ENCODE measurements at places on chromosomes 1 and 21.
A peak's percentile ranks its signal among the peaks of the same experiment; 100 is the strongest.

GRCh38 chr21:32392880-32393676 lies at the start of gene URB1:
Gene URB1, minus strand, starts transcription at chr21:32393012. Its CDS starts 102 bp downstream, at chr21:32392910.
- peak; percentile 96 for DNase-seq

GRCh38 chr1:246128494-246129069 lies 378.5 kb downstream of the SMYD3 start:
- no peak for DNase-seq

DNA sequence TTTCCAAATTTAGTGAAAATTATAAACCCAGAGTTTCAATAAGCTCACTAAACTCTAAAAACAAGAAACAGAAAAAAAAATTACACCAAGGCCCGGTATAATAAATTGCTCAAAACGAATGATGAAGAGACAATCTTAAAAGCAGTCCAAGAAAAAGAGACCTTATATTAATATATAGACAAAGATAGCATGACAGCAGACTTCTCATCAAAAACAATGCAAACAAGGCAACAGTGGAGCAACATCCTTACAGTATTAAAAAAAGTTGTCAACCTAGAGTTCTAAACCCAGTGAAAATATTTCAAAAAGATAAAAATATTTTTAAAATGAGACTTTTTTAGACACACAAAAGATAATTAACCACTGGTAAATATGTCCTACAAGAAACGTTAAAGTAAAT lies 46.7 kb downstream of the KIFAP3 start:
- no peak for DNase-seq

GRCh38 chr1:50915621-50916020 lies 44.4 kb downstream of the FAF1 start:
- no peak for DNase-seq

- no peak for DNase-seq
Observed at GRCh38 chr1:229407206-229408026, 26.5 kb downstream of the ACTA1 start.

DNA sequence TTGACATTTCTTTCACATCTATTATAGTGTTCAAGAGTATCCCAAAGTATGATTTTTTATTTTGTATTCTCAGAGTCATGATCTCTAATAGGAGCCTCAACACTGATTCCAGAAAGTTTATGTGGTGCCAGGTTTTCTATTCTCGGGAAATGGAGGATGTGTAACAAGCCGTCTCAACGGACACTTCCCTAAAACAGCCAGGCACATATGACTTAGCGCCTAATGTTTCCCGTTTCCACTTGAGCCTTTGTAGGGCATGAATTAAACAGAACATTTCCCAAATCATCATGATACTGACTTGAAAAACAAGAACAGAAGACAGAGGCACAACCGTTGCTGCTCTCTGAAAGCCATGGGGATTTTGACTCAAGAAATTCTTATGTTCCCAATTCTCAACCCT lies 8.0 kb downstream of the CYYR1 start:
- no peak for DNase-seq

GRCh38 chr1:89939059-89939570 lies 55.8 kb upstream of the ZNF326 start:
- peak; percentile 88 for DNase-seq

DNA sequence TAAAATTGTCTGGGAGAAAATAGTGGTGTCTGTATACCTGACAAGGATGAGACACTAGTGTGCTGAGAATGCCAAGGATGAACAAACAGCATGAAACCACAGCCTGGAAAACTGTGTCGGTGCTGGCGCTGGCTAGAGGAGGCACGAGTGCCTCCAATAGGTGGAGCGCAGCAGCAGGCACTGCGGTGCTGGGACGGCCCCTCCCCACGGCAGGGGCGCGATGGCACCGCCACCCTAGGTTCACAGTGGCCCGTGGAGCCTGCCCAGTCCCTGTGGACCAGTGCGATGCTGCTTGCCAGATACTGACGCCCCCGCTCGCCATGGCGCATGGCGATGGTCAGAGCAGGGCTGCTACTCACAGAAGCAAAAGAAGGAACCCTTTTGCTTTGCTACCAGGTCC lies 6.8 kb downstream of the CFAP410 start:
- DNase-seq = no peak

DNA sequence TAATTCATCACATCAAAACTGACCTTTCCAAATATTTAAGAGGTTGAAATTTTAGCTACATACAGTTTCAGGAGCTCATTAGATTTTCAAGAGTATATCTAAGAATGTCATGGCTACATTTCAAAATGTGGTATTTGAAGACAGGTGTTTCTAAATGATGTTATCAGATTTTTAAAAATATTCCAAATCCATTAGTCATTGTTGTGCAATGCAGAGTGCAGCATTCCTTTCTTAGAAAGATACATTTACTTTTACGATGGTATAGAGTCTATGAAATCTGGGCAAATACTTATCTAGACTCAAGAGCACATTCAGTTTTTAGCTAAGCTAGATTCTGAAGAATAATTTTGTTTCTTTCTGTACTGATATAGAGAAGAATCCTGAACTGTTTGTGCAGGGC lies 230.3 kb downstream of the CHRM3 start:
- DNase-seq = no peak

- no peak for DNase-seq
Observed at GRCh38 chr1:40664167-40664537, 1.3 kb downstream of the RIMS3 start.

DNA sequence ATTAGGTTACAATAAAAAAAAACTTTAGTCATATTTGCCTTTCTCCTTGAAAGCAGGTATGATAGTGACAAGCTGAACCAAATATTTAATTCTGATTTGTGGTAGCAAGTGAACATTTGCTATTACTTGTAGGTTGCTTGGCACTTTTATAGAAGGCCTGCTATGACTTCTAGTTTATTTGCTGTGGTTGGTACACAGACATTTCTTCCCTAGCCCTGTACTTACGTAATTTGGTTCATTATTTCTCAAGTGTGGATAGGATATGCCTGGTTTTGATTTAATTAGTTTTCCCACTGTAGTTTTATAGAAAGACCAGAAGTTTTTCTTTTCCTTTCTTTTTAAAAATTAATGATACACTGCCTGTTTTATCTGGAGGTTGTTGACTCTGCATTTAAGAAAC lies 55.9 kb downstream of the PPP2R5A start:
- no peak for DNase-seq

DNA sequence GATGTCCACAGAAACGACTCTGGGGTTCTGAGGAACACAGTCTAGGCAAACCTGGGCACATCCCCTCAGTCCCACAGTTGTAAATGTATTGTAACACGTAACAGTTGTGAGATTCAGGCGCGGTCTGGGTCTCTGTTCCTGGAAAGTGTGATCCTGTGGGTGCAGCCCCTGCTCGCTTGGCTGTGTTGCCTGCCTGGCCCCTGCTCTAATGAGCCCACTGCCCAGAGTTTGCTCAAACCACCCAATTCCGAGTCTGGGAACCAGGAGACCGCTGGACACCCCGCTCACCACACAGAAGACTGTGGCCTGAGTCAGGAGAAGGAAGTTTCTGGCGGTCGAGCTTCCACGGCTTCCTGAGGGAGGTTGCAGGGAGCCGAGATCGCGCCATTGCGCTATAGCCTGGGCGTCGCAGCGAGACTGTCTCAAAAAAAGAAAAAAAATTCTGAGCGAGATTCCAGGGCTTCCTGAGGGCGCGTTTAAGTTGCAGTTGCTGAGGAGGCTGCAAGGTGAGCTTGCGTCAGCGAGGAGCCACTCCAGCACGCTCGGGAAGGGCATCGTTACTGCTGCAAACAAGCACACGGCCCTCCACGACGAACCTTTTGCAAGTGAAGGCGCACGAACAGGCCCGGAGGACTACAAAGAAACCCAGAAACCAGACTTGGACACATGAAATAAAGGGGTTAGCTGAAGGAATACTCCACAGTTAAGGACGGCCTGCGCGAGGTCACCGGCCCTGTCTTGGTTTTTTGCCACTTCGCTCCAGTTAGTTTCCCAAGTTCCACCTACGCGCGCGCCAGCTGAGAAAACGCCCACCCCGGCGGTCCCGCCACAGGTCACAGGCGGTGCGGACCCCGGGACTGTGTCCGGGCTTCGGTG lies 1.1 kb downstream of the C21orf58 start:
- no peak for DNase-seq

DNA sequence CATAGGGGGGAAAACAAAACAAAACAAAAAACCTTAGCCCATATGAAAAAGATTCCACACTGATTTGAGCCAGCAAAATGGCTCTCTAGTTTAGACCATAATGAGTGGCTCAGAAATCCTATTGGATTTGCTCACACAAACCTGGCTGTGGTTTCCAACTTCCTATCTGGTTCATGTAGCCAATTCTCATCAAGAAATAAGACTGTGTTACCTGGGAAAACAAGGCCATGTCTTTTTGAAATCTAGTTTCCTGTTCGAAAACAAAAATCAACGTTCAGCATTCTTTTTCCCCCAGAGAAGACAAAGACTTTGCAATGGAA lies 69.2 kb downstream of the TBX15 start:
- no peak for DNase-seq

DNA sequence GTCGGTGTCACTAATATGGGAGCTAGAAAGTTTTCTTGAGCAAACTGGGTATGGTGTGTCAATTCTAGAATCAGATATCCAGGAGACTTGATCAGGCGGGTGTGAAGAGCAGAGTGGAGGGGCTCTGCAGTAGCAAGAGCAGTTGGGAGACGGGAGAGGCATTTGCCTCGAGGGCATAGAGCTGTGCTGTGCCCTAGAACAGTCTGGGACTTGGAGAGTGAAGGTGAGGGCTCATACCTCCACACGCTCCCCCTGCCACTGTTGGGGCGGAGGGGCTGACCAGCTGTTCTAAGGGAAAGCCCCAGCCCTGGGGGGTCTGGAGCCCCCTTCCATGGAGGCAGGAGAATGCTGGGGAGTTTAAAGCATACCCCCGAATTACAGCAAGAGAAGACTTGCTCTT lies 33.8 kb downstream of the SIM2 start:
- no peak for DNase-seq

DNA sequence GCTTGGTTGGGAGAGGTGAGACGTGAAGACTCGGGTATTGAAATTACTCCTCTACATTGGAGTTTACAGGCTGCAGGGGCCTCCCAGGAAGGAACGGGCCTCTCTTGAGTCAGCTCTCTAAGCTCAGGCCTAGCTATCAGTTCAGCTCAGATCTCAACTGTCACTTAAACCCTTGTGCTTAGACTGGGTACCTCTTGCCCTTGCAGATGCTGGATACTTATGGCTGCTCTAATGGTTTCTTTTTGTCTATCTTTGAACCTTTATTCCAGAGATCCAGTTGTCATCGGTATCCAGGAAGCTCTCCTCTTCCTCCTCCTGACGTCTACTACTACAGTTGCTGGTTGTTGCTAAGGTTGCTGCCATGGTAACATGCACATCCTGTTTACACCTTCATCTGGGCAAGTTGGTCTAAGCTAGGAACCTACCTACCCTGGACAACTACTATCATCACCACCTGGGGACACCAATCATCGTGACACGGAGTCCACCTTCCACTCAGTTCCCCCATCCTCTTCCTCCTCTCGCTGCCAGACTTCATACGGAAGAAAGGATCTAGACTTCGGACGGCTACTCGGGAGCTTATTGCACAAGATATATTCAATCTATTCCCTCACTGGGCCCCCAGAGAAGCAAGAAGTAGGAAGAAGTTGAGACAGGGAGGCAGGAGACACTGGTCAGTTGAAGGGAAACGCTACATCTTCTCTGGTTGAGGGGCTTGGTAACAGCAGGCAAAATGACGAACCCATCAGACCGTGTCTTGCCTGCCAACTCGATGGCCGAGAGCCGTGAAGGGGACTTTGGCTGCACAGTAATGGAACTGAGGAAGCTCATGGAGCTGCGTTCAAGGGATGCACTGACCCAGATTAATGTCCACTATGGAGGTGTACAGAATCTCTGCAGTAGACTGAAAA lies 56.1 kb downstream of the ATP2B4 start:
- DNase-seq = no peak

GRCh38 chr21:39022035-39022434 lies 161.2 kb downstream of the PSMG1 start:
- DNase-seq = no peak

DNA sequence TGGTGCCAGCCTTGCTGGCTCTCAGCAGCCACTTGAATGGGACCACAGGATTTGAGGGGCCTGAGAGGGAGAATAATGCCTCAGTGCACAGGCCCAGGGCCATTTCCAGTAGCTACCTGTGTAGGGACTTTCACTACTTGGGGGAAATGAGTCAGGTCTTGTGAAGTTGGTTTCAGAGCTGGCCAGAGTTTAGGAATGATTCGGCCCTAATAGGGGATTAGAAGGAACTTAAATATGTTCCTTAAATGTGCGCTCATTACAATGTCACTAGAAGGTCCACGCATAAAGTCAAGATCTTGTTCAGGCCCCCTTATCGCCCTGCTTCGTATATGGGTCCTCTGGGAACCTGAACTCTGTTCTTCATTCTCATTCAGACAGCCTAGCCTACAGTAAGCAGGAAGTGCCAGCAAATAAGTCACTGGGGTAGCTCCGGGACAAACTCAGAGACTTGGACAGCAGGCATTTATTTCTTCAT lies 5.6 kb upstream of the AKR1A1 start:
- no peak for DNase-seq

- DNase-seq = no peak
Observed at GRCh38 chr1:39418236-39418635, 73.2 kb upstream of the BMP8A start.

- no peak for DNase-seq
Observed at GRCh38 chr1:242568666-242569065, 44.2 kb upstream of the PLD5 start.

DNA sequence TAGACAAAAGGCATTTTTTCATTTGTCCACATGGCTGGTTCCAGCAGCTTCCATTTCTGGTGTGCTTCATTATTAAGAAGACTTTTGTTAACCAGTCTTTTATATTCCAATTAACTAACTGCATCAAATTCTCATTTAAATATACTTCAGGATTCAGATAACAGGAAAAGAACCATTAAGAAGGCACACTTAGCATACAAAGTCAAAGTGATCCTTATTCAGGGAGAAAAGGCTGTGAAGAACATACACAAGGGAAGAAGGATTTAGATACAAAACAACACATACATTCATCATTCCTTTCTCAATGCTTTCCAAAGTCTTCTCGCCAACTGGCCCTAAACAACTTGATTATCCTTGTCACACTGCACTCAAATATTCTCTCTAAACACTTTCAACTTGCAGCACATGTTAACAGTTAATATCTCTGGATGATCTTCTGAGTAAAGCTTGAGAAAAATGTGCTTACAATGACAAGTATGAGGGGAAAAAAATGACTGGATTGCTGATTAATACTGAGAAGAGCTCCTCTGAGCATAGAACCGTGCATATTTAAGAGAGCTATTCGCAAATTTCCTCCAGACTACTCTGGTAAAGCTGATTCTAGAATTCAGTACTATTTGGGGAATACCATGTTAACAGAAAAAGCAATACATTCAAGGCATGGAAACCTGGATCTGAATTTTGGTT lies 225.2 kb upstream of the TNR start:
- DNase-seq = no peak

- no peak for DNase-seq
Observed at GRCh38 chr1:94679332-94680038, 137.9 kb upstream of the F3 start.

GRCh38 chr1:232020352-232020751 lies 393.8 kb downstream of the DISC1 start:
- DNase-seq = no peak

Data from midbrain (tissue), 1 donor.